ENCODE measurements at places on chromosomes 11 and 22.

GRCh38 chr11:20048246-20048645, 112.0 kb downstream of the DBX1 start:
- no peak for DNase-seq

GRCh38 chr11:93002380-93002779, 32.9 kb downstream of the MTNR1B start:
- no peak for DNase-seq

GRCh38 chr11:15757048-15757698, 599.2 kb downstream of the SOX6 start:
- no peak for DNase-seq

DNA sequence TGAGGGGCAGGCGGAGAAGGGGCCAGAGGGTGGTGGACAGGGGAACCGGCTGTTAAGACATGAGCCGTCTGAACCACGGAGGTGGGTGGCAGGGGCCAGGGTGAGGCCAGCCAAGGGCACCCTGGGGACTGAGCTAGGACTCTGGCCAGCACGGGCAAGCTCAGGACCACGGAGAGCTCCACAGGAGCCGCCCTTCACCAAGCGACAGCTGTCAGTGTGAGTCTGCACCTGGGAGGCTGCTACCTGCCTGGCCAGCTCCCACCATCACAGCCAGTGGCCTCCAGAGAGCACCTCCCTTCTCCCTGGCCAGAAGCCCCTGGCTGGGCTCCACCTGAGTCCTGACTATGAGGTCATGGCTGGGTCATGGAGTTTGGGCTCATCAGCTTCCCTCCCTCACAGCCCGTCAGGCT, 21.6 kb downstream of the MGAT3 start:
- no peak for DNase-seq

DNA sequence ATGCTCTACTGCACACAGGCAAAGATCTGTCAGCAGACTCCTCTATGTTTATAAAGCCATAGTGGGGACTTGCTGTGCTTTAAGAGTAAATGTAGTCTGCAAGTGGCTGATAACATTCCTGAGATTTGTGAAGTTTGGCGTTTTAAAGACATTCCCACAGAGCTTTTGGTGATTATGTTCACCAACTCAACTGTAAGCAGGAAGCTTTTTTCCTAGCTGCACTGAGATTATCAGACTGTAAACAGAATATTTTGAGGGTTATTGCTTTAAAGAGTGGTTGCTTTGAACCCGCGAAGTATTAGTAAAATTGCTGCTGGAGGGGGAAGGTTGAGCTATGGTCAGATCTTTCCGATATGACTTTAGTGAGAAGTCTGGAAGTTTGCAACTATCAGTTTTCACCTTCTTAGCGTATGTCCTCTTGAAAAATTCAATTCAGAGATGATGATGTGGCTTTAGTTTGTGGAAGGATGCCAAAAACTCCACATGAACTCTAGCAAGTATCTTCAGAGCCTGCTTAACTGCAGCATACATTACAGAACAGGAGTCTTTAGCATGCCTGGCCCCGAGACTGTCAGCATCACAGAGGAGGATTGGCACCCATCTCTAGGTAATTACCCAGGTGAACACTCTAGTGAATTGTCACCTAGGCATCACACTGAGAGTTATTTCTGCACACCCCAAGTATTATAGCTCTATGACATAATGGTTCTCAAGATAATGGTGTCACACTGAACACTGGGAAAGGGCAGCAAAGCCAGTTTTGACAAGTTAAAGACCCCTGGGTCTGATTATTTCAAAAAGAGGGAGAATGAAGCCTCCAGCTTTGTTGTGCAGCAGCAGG, 89.9 kb downstream of the MTNR1B start:
- no peak for DNase-seq

DNA sequence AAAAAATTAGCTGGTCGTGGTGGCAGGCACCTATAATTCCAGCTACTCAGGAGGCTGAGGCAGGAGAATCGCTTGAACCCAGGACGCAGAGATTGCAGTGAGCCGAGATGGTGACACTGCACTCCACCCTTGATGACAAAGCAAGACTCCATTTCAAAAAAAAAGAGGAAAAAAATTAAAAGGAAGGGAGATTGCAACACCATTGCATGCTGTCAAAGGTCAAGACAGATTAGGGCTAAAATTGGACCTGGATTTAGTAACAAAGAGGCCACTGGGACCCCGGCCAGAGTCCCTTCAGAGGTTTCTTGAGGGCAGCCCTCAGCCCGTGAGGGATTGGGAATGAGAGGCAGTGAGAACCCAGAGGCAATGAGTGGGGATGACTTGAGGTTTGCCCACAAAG, 8.2 kb upstream of the MAFF start:
- no peak for DNase-seq

GRCh38 chr11:1870721-1871466, 18.0 kb downstream of the LSP1 start:
- no peak for DNase-seq

DNA sequence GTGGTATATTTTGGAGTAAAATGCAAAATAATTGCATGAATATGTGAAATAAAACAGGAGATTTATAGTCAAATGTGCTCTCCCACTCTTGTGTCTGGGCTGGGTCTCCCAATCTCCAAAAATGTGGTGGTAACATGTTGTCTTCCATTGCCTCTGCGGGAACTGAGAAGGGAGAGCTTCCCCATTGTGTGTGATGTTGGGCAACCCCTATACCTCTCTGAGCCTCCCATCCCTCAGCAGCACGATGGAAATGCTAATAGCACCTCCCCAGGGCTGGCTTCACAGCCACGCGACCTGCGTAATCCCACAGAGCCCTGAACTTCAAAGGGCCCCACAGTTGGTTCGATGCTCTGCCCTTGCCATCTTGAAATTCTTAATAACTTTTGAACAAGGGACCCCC, 72.0 kb downstream of the TP53I11 start:
- DNase-seq = no peak

DNA sequence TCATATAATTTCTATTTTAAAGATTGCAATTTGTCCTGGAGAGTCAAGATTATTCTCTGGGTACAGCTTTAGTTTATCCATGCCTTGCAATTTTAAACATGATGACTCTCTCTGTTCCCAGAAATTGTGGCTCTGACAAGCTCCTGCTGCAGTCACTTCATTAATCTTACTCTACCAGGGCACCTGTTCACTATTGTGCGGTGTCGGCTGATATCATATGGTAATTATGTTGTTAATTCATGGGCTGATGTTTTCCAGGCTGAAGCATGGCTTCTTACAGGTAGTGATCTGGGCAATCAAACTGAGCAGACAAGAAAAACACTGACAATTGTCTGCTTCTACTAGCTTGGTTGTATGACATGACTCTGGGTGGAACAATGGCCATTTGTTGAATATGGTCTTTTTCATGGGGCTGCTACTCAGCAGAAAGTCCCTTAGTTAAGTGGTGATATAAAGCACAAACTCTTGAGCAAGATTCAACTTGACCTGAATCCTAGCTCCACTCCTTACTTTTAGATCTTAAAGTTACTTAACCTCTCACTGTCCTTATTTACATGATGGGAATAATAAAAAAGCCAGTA, 230.7 kb downstream of the FAT3 start:
- DNase-seq = no peak

DNA sequence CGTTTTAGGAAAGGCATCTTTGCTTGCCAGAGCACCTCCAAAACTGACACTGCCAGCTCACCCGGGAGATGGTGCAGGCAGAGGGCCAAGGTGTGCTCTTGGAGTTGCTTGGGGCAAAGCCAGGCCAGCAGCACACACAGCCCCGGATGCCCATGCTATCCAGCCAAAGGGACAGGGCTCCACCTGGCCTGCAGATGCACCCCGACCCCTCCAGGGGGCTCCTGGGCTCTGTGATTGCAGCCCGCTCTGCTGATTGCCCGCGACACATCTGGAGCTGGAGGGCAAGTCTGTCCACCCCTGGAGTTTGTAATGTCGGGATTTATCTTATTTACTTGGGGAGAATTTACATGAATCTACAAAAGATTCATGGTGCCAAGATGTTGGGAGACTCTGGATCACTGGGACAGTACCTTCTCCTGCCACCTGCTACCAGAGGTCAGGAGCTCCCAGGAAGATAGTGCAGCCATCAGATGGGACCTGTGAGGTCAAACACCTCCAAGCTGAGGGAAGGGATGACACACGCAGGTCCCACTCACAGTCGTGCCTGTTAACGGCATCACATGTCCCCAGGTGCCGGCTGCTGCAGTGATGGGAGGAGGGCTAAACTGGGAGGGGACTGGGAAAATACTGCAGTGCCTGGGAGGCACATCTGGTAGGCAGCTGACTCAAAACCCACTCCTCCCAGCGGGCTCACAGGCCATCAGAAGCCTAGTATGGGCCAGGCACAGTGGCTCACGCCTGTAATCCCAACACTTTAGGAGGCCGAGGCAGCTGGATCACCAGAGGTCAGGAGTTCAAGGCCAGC, 17.2 kb downstream of the CBX7 start:
- DNase-seq = peak; percentile 39

- DNase-seq = no peak
Measured at GRCh38 chr11:124551189-124551588, 7.7 kb upstream of the OR8B12 start.

GRCh38 chr11:9732453-9732852, 68.6 kb downstream of the SWAP70 start:
- DNase-seq = no peak

DNA sequence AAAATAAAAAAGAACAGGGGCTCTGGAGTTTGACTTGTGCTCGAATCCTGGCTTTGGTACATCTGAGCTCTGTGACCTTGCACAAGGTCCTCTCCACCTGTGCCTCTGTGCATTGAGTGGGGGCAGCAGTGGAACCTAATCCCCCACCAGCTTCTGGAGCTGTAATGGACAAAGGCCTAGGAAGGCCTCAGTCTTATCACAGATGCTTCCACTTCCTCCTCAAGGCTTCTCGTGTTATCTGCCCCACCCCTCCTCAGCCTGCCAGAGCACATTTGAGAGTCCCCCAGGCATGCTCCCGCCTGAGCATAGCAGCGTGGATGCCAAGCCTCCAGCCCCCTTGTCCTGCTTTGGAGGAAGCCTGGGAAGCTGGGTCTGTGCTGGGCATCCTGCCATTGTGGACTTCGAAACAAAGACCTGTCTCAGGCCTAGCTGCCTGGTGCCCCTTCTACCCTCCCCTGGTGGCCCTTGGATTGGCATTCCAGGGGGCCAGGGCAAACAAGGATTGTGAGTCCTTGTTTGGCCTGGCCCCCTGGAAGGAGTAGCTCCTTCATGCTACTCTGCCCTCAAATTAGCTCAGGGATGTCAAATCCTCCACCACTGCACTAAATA, 15.0 kb downstream of the SLC35E4 start:
- peak; percentile 56 for DNase-seq

GRCh38 chr22:28570696-28571373, 108.8 kb downstream of the TTC28 start:
- peak; percentile 39 for DNase-seq

GRCh38 chr11:37929100-37929653, 1331.1 kb upstream of the RAG2 start:
- DNase-seq = no peak

DNA sequence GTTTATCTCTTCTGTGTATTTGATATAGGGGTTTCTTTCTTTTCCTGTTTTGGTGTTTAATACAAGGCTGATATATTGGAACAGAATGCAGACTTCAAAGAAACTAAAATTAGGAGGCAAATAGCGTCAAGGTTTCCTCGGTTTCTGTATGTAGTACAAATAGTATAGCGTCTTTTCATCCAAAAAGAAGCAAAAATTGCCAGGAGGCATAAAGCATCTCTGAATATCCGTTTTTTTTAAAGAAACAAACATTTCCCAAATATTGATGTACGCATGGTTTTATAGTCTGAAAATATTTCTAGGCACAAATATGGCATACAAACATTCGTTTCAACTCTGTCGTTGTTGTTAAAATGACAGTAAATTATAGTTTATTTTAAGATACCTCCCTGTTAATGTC, 17.1 kb upstream of the PAX6 start:
- DNase-seq = no peak

DNA sequence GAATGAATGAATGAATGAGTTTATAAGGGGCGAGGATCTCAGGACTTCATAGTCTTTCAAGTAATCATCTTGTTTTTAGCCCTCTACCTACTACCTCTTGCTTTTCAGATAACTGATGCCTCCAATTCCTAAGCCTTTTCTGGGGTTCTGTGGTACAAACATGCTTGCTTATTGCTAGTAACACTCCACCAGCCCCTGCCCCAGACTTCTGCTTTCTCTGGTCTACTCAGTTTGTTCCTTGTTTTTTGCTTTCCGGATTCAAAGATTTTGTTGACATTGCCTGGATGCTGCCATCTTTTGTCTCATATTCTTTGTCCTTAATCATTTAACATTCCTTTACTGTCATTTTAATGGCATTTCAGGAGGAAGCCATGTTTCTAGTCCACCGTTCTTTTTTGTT, 8.9 kb upstream of the TMEM9B start:
- DNase-seq = no peak

GRCh38 chr11:71342951-71343827, 90.8 kb upstream of the SHANK2 start:
- DNase-seq = no peak

DNA sequence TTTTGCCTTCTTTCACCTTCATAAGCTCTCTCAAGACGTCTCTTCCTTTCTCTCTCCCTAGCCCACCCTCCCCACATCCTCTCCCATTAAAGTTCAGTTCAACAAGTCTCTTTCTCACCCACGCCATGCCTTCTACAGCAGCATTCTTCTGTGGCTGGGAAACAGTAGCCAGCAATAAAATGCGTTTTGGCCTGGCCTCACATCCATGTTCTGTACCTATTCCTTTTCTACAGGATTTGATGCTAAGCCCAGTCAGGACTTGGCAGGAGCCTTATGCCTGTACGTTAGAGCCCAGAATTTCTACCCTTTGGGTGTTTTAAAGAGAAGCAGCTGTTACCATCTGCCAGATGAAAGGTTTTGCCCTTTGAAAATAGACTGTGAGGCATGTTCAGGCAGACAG, 7.1 kb upstream of the CD44 start:
- DNase-seq = no peak

DNA sequence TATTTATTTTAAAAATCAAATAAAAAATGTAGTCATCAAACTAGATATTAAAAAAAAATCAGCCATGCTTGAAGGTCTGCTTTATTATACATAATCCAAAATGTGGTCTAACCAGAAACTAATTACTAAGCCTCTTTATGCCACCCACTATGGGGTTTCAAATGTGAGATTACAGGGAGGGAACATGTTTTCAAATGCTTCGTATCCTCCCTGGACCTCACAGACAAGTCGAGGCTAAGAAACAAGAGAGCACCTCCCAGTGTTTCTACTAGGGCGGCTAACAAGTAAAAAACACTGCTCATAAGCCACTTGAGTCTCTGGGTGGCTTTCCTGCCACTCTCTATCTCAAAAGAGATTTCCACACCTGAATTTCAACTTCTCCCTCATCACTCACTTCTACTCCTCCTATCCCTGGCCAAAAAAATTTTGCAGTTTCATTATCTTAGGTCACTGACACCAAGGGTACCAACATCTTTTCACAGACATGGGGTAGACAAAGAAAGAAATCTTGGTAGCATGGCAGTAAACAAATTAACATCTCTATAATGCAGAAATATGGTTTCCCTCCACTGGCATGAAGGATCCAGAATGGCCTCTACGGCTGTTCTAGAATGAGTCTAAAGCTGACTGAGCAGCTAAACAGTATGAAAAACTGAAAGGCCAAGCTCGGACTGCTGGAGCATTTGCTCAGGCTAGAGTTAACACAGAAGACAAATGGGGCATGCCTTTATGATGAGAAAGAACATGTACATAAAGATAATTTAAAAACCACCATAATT, 50.9 kb downstream of the PITPNB start:
- DNase-seq = no peak
